Thoracic aorta (tissue), 2 donors: ENCODE measurements at places on chromosomes 1 and 21. TPM values are rescaled to one million over a fixed set of nuclear protein-coding genes. Genes with fewer than 3 reads are reported as not detected.
A peak's percentile ranks its signal among the peaks of the same experiment; 100 is the strongest.

GRCh38 chr21:26572702-26573381, at the start of gene CYYR1:
TSS of gene CYYR1 (minus strand) at chr21:26573286. CDS start at chr21:26572940, 346 bp downstream.
- no peaks in the 10 kb centered on the region for H3K36me3 ChIP-seq
- no peak for DNase-seq
- no peak within 1 kb of the TSS for H3K27ac ChIP-seq
- no peaks in the 10 kb centered on the region for H3K27me3 ChIP-seq
- H3K4me1 ChIP-seq: no peaks in the 10 kb centered on the region
- H3K4me3 ChIP-seq: peak within 1 kb of the TSS; percentile 69

DNA sequence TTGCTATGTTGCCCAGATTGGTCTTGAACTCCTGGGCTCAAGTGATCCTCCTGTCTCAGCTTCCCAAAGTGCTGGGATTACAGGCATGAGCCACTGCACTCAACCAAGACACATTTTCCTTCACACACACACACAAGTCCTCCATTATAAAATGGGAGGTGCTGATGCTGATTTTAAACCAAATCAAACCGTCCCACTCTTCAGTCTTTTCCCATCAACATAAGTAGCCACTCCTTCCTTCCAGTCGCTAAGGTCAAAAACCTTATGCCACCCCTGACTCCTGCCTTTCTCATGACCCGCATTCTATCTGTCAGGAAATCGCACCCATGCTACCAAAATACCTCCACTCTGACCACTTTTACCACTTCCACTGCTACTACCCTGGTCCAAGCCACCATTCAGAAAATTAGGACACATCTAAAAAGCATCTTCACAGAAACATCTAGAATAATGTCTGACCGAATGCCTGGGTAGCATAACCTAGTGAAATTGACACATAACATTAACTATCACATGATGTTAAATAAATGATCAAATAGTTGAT, 28.0 kb upstream of the IFNGR2 start:
- DNase-seq: no peak
- H3K4me1 ChIP-seq: peaks cover 21% of the 10 kb centered on the region
- H3K4me3 ChIP-seq: no peak overlapping the region
- H3K27me3 ChIP-seq: no peaks in the 10 kb centered on the region

The FAF1 gene
- 68.6 TPM for total RNA-seq

The LCE2C gene
- total RNA-seq: 1.8 TPM

DNA sequence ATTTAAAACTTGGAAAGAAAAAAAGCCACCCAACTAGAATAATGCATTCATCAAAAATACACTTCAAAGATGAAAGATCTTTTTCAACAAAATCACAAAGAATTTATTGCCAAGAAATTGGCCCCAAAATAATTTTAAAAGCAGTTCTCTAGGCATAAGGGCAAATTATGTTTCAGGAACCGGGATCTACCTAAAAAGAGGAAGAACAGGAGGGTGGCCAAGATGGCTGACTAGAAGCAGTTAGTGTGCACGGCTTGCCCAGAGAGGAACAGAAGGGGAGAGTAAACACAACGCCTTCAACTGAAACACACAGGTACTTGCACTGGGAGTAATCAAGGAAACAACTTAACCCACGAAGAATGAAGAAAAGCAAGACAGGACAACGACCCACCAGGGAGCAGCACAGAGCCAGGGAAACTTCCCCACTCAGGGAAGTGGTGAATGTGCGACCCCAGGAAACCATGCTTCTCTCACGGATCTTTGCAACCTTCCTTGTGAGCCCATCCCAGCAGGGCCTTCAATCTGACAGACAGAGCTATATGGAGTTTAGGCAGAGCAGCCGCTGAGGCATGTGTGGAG, 46.1 kb downstream of the ACKR1 start:
- no peaks in the 10 kb centered on the region for H3K36me3 ChIP-seq
- H3K27me3 ChIP-seq: no peaks in the 10 kb centered on the region
- no peaks in the 10 kb centered on the region for H3K4me1 ChIP-seq
- no peak for DNase-seq

DNA sequence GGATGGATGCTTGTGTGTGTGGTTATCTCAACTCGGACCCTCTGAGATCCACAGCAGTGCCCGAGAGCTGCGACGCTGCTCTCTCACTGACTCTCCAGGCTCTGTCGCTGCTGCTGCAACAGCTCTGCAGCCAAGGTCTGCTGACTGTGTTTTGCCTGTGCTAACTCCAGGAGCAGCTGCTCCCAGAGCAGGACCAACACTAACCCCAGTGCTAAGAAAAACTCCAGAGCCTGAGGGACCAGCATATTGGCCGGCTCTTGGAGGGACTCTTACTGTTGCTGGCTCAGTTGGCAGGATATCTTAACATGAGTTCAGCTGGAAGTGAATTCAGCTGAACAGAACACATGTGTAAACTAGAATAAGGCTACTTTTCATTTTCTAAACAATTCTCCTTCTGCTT, 4.4 kb downstream of the LCE2C start:
- no peaks in the 10 kb centered on the region for H3K27me3 ChIP-seq
- H3K36me3 ChIP-seq: no peaks in the 10 kb centered on the region
- no peaks in the 10 kb centered on the region for H3K4me1 ChIP-seq
- no peak for DNase-seq
- no peak overlapping the region for H3K4me3 ChIP-seq

- no peaks in the 10 kb centered on the region for H3K36me3 ChIP-seq
- H3K27ac ChIP-seq: no peak overlapping the region
- no peaks in the 10 kb centered on the region for H3K27me3 ChIP-seq
Measured at GRCh38 chr1:216587715-216588114, 135.5 kb downstream of the ESRRG start.

DNA sequence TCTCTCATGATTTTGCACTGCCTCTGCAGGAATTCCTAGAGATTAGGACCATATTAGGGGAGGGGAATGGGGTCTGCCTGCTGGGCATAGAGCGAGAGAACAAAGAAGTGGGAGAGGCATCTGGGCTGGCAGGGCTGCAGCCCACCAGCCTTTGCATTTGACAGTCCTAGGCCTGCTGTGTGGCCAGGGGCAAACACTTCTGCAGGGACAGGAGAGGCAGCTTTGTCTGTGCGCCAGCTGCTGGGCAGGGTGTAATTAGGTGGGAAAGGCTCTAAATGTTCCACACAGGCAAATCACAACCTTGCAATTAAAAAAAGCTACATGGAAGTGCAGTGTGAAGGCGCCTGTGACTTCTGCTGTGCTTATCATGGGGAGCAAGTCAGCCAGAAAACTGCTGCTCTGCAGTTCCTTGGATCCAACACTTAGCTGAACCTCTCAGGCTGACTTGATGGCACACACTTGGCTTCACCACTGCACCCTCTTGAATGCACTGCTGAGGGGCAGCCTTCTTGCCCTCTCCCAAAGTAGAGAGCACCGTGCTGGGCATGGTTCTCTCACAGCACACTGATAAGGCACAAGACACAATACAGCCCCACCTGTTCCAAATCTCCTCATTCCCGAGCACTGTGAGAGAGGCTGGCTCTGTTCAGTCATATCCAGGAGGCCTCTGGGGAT, 73.6 kb upstream of the TLR5 start:
- no peaks in the 10 kb centered on the region for H3K27me3 ChIP-seq
- no peaks in the 10 kb centered on the region for H3K4me1 ChIP-seq
- H3K27ac ChIP-seq: no peak overlapping the region
- no peak for DNase-seq

DNA sequence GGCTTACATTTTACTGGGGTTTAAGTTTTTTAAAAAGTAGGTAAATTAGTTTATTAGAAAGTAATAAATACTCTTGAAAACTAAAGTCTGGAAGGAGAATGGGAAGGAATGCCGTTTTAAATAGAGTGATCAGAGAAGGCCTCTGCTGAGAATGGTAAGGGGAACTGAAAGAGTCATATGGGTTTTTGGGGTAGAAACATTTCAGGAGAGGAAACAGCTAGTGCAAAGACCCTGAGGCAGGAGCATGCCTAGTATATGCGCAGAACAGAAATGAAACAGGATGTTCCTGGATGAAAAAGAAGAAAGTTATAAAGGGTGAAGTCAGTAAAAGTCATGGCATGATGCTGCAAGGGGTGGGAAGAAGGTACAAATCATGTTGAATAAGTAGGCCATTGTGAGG, 38.9 kb downstream of the ZC3H11B start:
- H3K4me1 ChIP-seq: no peaks in the 10 kb centered on the region
- no peaks in the 10 kb centered on the region for H3K36me3 ChIP-seq
- H3K27me3 ChIP-seq: no peaks in the 10 kb centered on the region
- no peak for DNase-seq
- no peak overlapping the region for H3K27ac ChIP-seq
- no peak overlapping the region for H3K4me3 ChIP-seq

DNA sequence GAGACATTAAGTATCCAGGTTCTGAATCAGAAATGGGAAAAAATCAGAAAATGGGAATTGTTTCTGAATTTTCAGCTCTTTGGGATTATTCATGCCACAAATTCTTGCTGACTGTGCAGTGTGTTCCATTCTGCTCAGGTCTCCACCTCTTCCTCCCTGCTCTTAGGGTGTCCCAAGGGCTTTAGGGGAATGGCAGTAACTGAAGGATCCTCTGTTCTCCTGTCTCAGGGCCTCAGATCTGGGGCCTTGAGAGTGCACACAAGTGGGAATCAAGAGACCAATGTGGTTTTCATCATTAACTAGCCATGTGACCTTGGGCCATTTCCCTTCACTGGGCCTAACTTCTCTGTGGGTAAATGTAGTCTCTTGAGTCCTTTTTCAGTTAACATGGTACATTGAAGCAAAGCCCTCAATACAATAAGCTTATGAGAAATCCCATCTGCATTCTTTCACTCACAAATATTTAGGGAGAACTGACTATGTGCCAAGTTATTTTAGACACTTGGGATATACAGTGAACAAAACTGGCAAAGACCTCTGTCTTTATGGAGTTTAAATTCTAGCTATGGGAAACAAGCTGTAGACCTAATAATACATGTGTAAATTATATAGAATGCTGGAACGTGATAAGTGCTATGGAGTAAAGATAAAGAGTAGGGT, 75.7 kb upstream of the SPATA6 start:
- no peak for DNase-seq
- H3K4me3 ChIP-seq: no peak overlapping the region
- no peak overlapping the region for H3K27ac ChIP-seq
- no peaks in the 10 kb centered on the region for H3K27me3 ChIP-seq

The THAP3 gene
- total RNA-seq: 18.7 TPM

DNA sequence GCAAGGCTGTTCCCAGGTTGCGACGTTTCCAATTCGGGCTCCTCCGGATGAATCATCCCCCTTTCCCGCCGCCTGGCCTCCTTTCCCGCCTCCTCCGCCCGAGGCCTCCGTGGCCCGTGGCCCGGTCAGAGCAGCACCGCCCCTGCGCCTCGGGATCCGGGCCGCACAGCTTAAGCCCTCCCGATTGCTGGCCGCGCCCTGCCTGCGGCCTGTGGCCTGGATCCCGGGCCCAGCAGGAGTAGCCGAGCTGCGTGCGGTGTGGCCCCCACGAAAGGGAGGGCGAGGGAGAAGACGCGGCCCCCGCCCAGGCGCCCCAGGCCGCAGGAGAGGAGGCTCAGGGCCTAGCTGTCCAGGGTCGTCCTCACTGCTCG, 1.0 kb downstream of the TMEM200B start:
- peaks cover 48% of the 10 kb centered on the region for H3K4me1 ChIP-seq
- DNase-seq: no peak
- peak overlapping the region; percentile 97 for H3K4me3 ChIP-seq
- no peaks in the 10 kb centered on the region for H3K27me3 ChIP-seq

The VANGL2 gene
- total RNA-seq: 0.27 TPM

DNA sequence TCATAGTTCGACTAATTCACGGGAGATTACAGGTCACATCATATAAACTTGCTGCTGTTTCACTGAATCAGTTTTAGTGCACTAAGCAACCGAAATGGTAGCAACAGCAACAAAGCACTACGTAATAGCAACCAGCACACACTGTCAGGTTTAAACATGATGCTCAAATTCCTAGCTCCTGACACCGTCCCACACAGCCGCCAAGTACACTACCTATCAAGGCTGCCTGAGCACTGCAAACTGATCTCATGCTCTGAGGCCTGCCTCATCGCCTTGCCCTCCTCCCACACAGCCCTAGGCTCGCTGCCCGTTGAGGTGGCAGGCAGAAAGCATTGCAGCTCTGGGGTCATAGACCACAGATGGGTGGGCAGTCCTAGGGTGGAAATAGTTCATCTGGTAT, 12.4 kb downstream of the LAMC2 start:
- no peaks in the 10 kb centered on the region for H3K27me3 ChIP-seq
- DNase-seq: no peak
- no peak overlapping the region for H3K4me3 ChIP-seq
- H3K4me1 ChIP-seq: no peaks in the 10 kb centered on the region
- H3K27ac ChIP-seq: no peak overlapping the region

DNA sequence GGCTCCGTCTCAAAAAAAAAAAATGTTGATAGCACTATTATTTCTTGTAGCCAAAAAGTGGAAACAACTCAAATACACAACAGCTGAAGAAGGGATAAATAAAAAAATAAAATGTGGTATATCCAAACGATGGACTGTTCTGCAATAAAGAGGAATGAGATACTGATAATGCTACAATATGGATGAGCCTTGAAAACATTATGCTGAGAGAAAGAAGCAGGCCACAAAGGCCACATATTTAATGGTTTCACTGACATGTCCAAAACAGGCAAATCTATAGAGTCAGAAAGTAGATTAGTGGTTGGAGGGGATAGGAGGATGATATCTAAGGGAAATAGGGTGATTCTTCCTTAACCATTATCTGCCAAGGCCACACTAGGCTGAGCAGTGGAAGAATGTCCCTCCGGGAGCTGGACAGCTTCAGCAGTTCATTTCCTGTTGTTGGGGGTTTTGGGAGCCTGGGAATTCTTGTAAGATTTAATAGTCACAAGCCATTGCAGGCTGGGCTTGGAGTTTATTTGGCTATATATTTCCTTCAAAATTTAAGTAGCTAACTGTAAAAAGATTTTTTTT, 53.5 kb downstream of the ST3GAL3 start:
- H3K4me3 ChIP-seq: no peak overlapping the region
- no peaks in the 10 kb centered on the region for H3K27me3 ChIP-seq
- peaks cover 5% of the 10 kb centered on the region for H3K4me1 ChIP-seq
- no peak for DNase-seq

DNA sequence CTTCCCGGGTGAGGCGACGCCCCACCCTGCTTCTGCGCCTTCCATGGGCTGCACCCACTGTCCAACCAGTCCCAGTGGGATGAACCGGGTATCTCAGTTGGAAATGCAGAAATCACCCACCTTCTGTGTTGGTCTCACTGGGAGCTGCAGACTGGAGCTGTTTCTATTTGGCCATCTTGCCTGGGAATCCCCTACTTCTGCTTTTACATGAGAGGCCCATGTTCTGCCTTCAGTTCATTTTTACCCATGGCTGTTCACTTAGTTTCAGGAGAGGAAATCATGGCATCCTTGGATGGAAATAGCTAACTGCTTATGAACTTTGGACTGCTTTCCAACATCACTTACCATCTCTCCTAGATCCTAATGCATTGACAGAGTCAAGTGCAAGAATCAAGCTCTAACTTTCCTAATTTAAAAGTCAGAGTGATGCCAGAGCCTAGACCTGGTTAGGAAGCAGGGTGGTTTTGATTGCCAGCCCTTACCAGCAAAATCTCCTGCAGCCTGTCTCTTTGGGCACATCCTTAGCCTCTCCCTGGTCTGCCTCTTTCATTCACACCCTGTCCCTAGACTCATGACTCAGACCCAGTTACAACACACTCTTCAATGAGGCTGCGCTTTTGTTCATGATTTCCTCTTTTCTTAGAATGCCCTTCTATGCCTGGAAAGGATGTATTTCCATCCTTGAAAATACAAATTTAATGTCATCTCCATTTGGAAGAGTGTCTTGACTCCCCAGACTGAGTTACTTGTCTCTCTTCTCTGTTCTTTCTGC, 137.2 kb downstream of the KCTD3 start:
- no peak for DNase-seq
- H3K36me3 ChIP-seq: no peaks in the 10 kb centered on the region
- H3K27ac ChIP-seq: no peak overlapping the region
- no peaks in the 10 kb centered on the region for H3K27me3 ChIP-seq
- H3K4me1 ChIP-seq: no peaks in the 10 kb centered on the region
